Activated CD4-positive, alpha-beta T cell treated with anti-CD3 and anti-CD28 coated beads, Interleukin-2, Interleukin-4, amounts not matched to agents 100 ng/mL and 50 ng/mL, durations not matched to agents 16 hours and 8 hours (primary cell): ENCODE measurements at places on chromosomes 1 and 21.
A peak's percentile ranks its signal among the peaks of the same experiment; 100 is the strongest.

DNA sequence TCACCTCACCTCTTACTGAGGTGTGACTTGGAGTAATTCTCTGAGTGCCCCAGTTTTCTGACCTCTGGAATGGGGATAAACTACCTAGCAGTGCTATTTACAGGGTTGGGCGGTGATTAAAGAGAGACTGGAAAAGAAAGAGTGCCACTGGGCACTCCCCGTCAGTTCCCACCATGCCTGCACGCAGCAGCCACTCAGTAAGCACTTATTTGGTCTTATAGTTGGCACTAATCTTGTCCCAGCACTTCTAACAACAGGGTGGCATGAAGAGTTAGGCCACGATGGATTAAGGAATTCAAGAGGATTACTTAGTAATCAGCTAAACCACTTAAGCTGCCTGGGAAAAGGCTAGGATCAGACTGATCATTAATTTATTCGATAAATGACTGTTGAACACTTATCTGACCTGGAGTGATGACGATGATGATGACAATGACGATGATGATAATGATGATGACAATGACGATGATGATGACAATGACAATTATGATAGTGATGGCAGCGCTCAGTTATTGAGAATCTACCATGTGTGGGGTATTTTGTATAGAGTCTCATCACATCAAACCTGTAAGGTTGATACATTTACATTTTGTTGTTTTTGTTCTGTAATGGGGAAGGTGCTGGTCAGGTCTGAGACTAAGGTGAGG is 5.4 kb downstream of the CITED4 start:
- no peak for DNase-seq

DNA sequence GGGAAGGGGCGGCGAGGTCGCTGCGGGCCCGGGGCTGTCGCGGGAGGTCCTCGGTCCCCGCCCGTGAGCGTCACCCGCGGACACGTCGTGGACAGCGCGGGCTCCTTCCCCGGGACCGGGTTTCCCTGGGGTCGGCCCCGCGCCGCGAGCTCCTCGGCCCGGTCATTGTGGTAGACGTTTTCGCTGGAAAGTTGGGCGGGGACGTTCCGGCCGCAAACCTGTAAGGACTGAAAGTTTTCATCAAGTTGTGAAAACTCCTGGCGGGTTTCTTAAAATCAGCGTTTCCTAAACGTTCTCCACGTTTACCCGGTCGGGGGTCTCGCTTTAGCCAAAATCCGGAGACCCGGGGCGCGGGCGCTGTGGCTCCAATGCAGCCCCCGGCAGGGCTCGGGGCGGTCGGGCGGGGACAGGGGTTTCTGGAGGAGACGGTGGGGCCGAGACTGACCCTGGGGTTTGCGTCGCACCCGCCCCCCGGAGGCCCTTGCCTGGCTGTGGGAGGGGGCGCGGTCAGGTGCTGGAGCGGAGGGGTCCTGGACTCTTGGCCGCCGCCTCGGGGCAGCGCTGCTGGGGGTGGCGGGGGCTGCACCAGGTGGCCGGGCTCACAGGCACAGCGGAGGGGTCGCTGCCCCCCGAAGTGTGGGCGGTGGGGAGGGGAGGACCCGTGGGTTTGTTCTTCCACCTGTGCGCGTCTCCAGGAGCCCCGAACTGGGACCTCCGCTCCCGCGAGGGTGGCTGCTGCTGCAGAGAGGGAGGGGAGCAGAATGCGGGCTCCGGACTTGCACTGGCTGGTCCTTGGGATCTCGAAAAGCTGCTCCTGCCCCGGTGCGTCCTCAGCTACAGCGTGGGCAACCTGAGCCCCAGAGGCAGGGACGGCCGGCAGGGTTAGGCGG is 827 bp downstream of the PRKCZ start:
- DNase-seq = no peak

GRCh38 chr1:212512816-212513559 is 80.3 kb downstream of the NENF start:
- DNase-seq = peak; percentile 27

GRCh38 chr1:98453066-98453465 is 208.5 kb upstream of the SNX7 start:
- DNase-seq = no peak

DNA sequence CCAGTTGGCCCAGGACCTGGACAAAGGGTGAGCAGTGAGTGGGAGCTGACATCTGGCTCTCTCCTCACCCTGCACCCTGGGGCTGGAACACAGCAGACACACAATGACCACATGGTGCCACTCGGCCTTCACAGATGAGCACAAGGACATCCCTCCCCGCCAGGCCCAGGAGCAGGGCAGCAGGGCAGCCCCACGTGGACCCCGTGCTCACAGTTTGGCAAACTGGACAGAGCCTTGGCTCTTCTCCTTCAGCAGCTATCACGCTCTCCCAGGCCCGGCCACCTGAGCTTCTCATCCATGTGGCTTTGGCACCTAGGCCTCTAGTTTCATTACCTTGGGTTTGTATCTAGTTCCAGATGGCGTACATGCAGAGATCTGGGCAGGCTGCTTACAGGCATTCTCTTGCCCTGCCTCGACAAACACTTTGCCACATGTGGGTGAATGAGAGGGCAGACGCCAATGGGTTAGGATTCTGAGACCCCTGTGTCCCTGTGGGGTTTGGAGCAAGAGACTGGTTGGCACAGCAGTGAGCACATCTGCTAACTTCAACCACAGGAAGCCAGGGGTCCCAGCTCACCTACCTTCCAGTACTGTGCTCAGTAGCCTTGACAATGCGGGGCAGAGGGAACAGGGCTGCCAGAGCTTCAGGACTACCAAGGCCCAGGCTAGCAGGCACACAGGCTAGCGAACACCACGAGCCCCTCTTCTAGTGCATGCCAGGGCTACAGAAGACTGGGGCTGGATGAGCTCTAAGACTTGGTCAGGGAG is 3.4 kb upstream of the PTPRF start:
- DNase-seq = no peak

- no peak for DNase-seq
Observed at GRCh38 chr1:168521401-168522000, 22.3 kb downstream of the XCL2 start.

DNA sequence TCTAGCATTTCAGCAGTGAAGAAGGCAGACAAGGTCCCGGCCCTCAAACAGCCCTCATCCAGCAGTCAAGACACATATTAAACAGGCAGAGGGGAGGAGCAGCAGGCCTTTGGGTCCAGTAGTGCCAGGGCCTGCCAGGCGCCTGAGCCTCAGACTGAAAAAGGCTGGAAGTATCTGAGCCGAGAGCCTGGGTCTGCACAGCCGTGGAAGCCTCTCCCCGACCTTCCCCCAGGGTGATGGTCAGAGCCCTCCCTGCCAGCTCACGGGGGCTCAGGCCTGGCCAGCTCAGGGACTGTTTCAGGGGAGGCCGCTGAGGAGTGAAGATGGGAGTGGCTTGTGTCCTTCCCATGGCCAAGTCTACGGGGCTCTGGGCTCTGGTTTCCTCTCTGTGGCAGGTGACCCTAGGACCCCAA is 565.2 kb downstream of the PTPRU start:
- DNase-seq = no peak
